GM13977 (cell line): ENCODE measurements at places on chromosomes 1 and 21.

- no peak for DNase-seq
Measured at GRCh38 chr21:29114765-29115500, 15.5 kb upstream of the MAP3K7CL start.

DNA sequence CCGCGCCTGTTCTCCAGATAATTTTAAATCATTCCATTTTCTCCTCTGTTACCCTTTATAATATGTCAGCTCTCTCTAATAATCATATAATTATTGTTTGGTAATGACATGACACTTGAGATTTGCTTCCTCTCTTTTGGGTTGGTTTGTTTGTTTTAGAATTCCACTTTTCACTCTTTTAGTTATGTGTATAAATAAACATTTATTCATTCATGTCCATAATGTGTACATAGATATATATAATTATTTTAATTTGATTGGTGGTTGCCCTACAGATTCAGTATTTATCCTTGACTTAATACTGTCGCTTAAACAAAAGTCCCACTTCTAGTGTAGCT lies 93.4 kb upstream of the FMN2 start:
- no peak for DNase-seq

GRCh38 chr1:2335721-2336455 lies 55.5 kb downstream of the MORN1 start:
- no peak for DNase-seq

- DNase-seq: no peak
Measured at GRCh38 chr1:98437540-98437939, 224.0 kb upstream of the SNX7 start.

- no peak for DNase-seq
Measured at GRCh38 chr1:206518743-206519142, 11.4 kb downstream of the RASSF5 start.
